ENCODE measurements at places on chromosomes 3 and 15.

GRCh38 chr15:78301326-78301725, 1.9 kb upstream of the SKIC8 start:
- DNase-seq, result no peak

DNA sequence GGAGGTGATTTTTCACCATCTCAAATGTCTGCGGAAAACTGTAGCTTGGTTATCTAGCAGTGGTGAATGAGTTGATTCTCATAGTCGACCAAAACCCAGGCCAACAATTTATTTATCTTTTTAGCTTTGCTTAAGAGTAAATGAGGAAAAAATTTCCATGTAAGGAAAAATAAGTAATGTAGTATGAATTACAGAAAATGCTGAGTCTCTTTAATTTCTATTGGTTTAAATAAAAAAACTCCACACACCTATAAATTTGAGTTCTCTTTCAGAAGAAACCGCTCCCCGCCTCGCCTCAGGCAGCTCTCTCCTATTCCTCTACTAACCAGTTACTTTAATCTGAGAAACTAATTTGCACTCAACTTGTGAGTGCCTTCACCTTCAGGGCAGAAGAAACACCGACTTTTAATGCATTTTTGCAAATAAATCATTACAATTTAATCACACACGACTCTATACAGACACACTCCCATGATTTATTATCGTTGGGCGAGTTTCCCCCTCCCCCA, 540 bp upstream of the RSRC1 start:
- no peak for DNase-seq

DNA sequence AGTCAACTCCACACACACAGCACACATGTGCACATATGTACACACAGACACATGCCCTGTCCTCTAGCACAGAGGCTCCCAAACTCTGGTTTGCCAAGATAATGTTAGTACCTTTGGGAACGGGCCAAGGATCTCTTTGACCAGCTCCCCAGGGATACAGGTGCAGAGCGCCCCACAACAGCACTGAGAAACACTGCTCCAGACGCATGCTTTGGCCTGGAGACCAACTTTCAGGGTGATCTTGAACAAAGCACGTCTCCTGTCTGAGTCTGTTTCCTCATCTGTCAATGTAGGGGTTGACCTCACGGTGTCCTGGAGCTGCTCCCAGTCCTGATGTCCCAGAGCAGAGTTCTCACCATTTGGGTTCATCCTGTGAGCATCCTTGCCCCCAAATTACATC, 15.9 kb upstream of the SKOR1 start:
- DNase-seq, result no peak

DNA sequence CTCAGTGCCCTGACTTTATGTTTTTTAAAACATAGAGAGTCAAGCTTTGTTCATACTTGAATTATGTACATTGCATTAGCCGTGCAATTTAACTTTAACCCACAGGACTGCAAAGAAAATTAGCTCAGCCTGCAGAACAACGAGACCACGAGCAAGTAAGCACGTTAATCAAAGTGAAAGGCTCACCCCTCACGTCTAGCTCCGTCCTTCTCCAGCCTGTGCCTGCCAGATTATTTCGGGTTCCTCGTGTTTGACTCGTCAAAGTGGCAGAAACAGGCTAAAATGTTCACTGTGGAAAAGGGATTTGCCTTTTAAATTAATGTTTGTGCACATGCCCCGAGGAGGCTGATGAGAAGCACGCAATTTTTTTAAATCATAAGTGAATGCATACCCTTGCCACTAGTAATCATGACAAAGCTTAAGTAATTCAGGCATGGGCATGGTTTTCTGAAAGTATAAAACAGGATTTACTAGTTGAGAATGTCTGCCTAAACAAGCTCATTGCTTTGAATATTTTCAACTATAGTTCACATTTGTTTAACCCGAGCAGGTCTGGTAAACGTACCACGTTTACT, 15.3 kb downstream of the ZBTB38 start:
- DNase-seq, result peak; percentile 27

- no peak for DNase-seq
Observed at GRCh38 chr3:53764026-53764775, 82.0 kb downstream of the CHDH start.

GRCh38 chr15:66772604-66773128, 70.6 kb downstream of the SMAD6 start:
- DNase-seq, result no peak

GRCh38 chr15:39585871-39586301, 5.0 kb downstream of the THBS1 start:
- no peak for DNase-seq

GRCh38 chr3:24311881-24312280, 182.8 kb downstream of the THRB start:
- DNase-seq, result no peak

GRCh38 chr3:9673082-9673481, 23.8 kb downstream of the MTMR14 start:
- no peak for DNase-seq

- no peak for DNase-seq
Observed at GRCh38 chr15:83462026-83462425, 14.9 kb downstream of the SH3GL3 start.

DNA sequence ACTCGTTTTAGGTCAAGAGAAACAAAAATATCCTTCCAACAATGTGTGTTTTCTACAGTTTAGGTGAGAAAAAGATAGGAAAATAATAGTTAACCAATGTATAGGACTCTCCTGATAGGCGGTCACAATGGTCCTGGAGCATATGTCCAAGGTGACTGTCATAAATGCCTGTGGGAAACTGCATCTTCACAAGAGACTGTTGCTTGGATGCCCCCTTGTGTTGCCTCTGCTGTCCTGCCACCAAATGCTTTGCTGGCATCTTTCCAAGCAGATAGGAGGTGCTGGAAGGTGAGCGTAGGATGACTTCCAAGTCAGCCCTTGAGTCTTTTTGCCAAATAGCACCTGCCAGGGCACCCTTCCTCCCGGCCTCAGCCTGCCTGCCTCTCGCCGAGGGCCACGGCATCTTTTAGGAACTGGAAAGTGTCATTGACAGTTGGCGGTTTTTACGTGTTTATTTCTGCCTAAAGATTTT, 24.1 kb upstream of the SACM1L start:
- no peak for DNase-seq

GRCh38 chr15:50234764-50235163, 30.8 kb downstream of the HDC start:
- no peak for DNase-seq

DNA sequence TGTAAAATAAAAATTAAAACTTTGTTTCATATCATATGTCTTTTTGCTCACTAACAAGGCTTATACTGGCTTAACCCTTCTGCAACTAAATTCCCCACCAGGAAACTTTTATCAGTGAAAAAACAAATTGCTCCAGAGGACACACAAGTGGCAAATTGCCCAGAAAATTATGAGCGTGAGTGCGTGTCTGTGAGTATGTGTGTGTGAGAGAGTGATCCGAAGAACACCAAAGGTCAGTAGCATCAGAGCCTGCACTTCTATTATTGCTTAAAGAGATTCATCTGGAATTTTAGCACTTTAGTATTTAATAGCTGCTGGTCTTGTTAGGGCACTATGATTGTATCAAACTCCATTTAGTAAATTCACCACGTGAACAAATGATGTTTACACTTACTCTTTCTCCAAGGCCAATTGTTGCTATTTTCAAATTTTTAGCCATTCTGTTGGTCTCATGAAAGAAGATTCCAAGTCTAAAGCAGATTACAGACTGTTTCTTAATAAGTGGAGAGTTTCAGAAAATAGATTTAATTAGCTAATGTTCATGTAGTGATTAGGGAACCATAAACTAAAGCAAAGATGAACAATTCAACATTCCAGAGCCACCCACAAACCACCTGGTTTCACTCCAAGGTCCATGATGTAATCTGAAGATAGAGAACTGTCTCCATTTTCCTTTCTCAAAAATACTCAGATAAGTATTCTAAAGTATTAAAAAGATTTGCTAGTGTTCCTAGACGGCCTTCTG, 91.1 kb upstream of the IL12A start:
- DNase-seq, result no peak

- DNase-seq, result no peak
Observed at GRCh38 chr3:131957980-131958379, 76.8 kb downstream of the CPNE4 start.

DNA sequence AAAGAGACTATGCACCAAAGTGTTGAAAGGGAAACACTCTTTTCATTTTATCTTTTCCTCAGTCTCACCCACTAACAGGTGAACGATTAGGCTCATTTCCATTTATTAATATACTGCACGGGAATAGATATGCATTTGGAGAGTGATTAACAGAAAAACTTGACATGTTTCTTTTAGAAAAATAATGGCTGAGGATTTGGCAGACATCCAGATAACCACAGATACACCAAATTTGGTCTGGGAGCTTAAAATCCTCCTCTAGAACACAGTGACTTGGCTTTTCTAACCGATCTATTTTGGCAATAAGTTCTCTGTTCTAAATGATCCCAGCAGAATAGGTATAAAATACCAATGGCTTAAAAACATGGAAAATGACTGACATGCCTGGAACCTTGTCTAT, 459.3 kb upstream of the SGO1 start:
- DNase-seq, result no peak

DNA sequence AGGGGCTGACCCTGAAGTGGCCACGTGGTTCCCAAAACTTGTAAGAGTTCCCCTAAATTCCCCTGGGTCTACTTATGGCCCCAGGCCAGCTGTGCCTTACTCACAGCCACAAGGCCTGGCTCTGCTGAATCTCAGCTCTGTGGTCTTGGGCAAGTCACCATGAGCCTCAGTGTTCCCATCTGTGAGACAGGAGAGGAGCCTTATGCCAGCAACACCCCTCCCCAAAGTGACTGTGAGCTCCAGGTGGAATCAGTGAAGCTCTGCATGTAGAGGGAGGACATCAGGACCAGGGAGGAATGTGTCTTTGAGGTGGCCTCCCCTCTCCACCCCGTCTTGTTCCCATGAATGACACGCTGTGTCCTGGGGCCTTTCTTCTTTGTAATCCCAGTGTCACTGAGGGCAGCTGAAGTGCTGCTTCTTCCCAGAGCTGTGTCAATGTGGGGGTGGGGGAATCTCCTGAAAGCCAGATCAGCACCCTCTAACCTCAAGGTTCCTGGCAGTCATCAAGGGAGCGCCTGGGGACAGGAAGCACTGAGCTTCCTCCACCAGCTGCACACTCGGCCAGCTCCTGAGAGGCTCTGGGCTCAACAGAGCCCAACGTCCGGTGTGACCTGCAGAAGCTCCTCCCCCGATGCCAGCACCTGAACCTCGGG, 258.9 kb downstream of the UACA start:
- DNase-seq, result peak; percentile 4

- DNase-seq, result no peak
Observed at GRCh38 chr15:65954289-65954741, 85.0 kb downstream of the RAB11A start.

DNA sequence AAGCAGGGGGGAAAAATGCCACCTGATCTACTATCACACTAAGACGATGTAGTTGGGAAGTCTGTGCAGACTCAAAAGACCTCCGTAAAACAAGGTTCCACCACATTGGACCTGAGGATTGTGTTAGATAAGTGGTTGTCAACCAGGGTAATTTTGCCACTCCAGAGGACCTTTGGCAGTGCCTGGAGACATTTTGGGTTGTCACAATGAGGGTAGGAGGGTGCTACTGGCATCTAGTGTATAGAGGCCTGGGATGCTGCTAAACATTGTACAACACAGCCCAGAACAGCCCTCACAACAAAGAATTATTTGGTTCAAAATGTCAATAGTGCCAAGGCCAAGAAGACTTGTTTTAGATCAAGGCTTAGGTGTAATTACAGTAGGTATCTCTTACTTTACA, 14.6 kb upstream of the ZBED2 start:
- DNase-seq, result no peak

DNA sequence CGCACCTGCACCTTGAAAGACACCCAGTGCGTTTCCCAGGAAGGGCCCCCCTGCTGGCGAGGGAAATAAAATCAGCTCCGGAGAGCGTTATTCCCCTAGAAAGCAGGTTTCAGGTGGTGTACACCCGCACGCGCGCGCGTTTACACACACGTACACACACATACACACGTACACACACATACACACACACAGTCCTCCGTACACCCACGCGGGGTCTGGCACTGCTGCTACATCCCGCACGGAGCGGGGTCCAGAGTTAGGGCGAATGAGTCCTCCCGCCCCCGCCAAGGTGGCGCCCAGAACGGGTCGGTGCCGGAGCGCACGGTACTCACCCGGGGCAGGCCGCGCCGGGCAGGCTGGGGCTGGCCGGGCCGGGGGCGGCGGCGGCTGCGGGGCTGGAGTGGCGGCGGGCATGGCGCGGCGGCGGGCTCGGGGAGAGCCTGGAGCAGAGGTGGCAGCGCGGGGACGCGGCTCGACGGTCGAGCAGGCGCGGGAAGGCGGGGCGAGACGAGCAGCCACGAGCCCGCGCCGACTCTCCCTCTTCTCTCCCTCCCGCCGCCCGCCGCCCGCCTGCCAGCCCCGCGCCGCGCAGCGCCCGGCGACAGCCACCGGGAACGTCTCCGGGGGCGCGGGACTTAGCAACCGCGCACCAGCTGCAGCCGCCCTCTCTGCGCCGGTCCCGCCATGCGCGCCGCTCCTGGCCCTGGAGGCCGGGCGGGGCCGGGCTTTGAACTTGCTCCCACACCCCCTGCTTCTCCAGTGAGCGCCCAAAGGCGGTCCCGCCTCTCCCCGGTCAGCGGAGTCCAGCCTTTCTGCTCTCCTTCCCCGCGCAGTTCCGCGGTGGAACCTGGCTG, at the start of gene DCLK3:
Gene DCLK3, minus strand, starts transcription at position 704 of the 854 bp plus-strand sequence. Its CDS starts 290 bp downstream, at position 414.
- no peak for DNase-seq

- no peak for DNase-seq
Observed at GRCh38 chr15:36598529-36599177, 19.2 kb downstream of the CDIN1 start.

GRCh38 chr3:132261506-132261905, 55.7 kb upstream of the ACP3 start:
- DNase-seq, result no peak

GRCh38 chr3:23668430-23668904, 137.3 kb upstream of the UBE2E1 start:
- no peak for DNase-seq

DNA sequence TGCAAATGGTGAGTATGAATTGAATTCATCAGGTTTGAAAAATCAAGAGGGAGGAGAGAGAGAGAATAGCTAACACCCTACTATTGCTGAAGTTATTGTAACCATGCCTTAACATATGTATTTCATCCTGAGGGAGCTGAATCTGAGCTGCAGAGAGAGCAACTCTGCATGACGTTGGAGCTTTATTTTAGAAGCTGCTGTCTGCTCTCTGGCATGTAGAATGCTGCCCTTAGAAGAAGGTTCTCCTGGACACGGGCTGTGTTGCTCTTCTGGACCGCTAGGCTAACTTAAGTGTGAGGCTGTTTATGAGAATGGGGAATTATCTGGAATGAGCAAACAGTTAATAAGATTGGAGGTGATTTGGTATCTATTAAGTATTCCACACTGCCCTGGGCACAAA, 814.6 kb downstream of the AGBL1 start:
- no peak for DNase-seq

DNA sequence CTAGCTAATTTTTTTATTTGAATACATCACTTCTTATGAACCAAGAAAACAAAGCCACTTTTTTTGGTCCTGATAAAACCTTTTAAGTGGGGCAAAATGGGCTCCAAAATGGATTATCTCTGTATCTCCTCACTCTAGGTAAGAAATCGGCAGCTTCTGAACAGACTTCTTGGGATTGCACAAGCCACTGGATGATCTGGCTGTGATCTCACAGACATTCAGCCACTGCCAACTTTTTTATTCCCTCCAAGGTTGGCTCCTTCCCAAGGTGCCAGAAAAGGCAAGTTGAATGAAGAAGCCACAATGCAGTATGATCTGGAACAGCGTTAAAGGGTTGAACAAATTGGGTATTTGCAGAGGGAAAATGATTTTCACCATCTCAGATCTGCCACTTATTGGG, 73.2 kb downstream of the PRICKLE2 start:
- peak; percentile 7 for DNase-seq

All from midbrain (tissue), 1 donor.